ENCODE measurements at places on chromosomes 11 and 22.

DNA sequence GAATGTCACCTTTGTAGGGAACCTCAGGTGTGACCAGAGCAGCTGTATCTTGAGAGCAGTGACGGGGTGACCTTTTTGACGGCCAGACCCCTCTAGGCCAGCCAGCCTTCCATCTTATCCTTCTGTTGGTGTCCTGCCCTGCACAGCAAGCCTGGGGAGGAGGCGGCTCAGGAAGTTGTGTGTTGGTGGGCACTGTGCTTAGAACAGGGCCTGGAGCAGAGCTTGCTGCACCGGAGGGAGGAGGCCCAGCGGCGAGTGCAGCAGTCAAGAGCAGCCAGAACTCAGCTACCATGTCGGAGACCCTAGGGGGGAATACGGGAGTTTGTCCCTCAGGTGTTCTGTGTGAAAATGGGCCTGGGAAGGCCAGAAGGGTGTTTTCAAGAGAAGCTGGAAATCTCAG is 129.4 kb downstream of the OSBP2 start:
- H3K4me3 ChIP-seq, result no peak overlapping the region
- no peaks in the 10 kb centered on the region for H3K4me1 ChIP-seq
- DNase-seq, result no peak
- H3K27me3 ChIP-seq, result peaks cover 72% of the 10 kb centered on the region
- H3K36me3 ChIP-seq, result no peaks in the 10 kb centered on the region

GRCh38 chr11:81237139-81237538 is 1496.5 kb downstream of the FAM181B start:
- no peaks in the 10 kb centered on the region for H3K27me3 ChIP-seq
- H3K4me3 ChIP-seq, result no peak overlapping the region
- no peaks in the 10 kb centered on the region for H3K36me3 ChIP-seq
- H3K27ac ChIP-seq, result no peak overlapping the region

DNA sequence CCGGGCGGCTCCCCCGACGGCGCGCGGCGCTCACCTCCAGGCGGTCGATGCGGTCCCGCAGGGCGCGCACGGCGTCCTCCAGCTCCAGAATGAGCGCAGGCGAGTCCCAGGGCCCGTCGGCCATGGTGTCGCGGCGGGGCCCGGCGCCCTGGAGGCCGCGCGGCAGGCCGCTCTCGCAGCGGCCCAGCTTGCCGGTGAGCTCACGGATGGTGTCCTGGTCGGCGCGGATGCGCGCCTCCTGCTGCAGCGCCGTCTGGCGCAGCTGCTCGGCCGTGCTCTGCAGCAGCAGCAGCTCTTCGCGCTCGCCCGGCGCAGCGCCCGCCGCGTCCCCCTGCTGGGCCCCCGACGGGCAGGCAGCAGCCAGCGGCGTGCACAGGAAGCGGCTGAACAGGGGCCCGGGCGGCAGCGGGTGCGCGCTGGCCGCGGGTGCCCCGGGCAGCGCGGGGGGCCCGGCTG is 599 bp downstream of the NPTXR start:
- peak overlapping the region; percentile 81 for H3K4me3 ChIP-seq
- peaks cover 33% of the 10 kb centered on the region for H3K4me1 ChIP-seq
- H3K27ac ChIP-seq, result no peak overlapping the region
- H3K27me3 ChIP-seq, result peaks cover 10% of the 10 kb centered on the region
- peak; percentile 27 for DNase-seq

DNA sequence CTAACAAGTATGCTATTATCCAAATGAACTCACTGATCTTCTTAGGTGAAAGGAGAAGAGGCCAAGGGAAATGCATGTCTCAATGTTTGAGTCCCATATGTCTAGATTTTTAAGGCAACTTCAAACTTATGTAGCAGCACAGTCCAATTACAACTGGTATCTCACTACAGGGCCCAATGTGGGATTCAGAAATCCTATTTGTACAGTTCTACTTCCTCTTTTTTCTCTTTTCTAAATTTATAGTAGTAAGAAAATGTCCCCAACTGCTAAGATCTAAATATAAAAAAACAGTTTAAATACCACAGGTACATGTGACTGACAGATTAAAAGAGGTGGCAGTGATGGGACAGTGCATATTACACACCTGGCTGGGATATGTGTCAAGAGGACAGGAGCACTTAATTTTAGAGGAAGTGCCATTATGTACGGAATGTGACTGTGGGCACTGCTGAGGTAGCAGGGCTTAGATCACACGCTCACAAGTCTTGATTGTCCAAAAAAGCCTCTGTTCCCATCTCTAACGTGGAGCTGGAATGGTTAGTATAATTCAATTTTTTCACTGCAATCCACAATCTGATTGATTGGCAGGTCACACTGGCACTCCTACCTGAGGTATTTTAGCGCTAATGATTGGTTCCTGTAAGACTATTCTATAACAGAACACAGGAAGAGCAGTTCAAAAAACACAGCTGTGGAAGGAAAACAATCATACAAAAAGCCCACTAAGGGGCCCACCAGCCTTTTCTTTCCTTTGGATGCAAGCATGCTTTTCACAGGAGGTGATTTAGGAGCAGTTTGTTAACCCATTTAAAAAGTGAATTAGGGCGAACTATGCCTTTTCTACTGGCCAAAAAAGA is 34.6 kb downstream of the APOL5 start:
- no peak for DNase-seq
- peaks cover 11% of the 10 kb centered on the region for H3K27me3 ChIP-seq
- no peak overlapping the region for H3K27ac ChIP-seq
- H3K4me1 ChIP-seq, result no peaks in the 10 kb centered on the region

GRCh38 chr22:48838376-48838775 is 989.3 kb downstream of the BRD1 start:
- no peaks in the 10 kb centered on the region for H3K36me3 ChIP-seq
- H3K27me3 ChIP-seq, result peaks cover 23% of the 10 kb centered on the region
- no peak for DNase-seq
- no peak overlapping the region for H3K27ac ChIP-seq
- H3K4me3 ChIP-seq, result no peak overlapping the region
- no peaks in the 10 kb centered on the region for H3K4me1 ChIP-seq

- no peaks in the 10 kb centered on the region for H3K4me1 ChIP-seq
- DNase-seq, result no peak
- H3K36me3 ChIP-seq, result peaks cover 20% of the 10 kb centered on the region
- no peaks in the 10 kb centered on the region for H3K27me3 ChIP-seq
- no peak overlapping the region for H3K4me3 ChIP-seq
- H3K27ac ChIP-seq, result no peak overlapping the region
Observed at GRCh38 chr22:17866621-17867020, 92.4 kb upstream of the BID start.

DNA sequence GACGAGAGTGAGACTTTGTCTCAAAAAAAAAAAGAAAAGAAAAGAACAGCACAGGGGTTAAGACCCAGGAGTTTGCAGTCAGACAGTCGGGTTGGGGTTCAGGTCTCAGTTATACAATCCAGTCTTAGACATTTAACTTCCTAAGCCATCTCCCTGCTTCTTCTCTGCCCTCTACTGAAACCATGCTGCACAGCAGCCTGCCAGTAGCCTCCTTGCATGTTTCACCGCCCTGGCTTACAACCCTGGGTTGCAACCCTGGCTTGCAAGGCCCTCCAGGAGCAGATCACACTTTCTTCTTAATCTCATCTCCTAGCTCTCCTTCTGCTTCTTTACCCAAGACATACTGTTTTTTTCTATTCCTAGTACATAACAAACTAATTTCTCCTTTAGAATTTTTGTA is 5.9 kb upstream of the B3GAT3 start:
- no peak overlapping the region for H3K27ac ChIP-seq
- H3K4me3 ChIP-seq, result no peak overlapping the region
- H3K27me3 ChIP-seq, result no peaks in the 10 kb centered on the region
- peaks cover 5% of the 10 kb centered on the region for H3K4me1 ChIP-seq
- no peak for DNase-seq

DNA sequence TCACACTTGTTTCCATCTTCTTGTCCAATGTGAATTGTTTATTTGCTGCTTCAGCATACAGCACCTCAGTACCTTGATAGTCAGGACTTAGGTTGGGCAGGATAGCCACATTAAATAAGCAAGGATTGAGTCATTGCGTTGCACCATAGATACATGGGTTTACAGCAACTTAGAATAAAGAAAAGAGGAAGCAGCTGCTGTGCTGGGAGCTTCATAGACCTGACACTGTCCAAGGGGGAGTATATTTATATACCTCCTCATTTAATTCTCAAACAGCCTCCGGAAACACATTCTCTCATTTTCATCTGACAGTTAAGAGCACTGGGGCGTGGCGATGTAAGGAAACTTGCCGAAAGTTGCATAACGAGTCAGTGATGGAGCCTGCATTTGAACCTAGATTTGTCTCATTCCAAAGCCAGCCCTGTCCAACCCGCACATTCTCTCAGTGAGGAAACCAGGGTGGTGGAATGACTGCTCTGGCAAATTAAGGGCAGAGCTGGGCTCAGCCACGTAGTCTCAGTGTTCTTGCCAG is 42.2 kb downstream of the UBASH3B start:
- DNase-seq, result no peak
- no peaks in the 10 kb centered on the region for H3K36me3 ChIP-seq
- H3K4me3 ChIP-seq, result peak overlapping the region; percentile 59
- peak overlapping the region; percentile 54 for H3K27ac ChIP-seq

- no peak overlapping the region for H3K4me3 ChIP-seq
- H3K4me1 ChIP-seq, result peaks cover 12% of the 10 kb centered on the region
- H3K36me3 ChIP-seq, result no peaks in the 10 kb centered on the region
- peaks cover 57% of the 10 kb centered on the region for H3K27me3 ChIP-seq
- no peak overlapping the region for H3K27ac ChIP-seq
Observed at GRCh38 chr11:22336587-22336986, 1.6 kb upstream of the SLC17A6 start.

DNA sequence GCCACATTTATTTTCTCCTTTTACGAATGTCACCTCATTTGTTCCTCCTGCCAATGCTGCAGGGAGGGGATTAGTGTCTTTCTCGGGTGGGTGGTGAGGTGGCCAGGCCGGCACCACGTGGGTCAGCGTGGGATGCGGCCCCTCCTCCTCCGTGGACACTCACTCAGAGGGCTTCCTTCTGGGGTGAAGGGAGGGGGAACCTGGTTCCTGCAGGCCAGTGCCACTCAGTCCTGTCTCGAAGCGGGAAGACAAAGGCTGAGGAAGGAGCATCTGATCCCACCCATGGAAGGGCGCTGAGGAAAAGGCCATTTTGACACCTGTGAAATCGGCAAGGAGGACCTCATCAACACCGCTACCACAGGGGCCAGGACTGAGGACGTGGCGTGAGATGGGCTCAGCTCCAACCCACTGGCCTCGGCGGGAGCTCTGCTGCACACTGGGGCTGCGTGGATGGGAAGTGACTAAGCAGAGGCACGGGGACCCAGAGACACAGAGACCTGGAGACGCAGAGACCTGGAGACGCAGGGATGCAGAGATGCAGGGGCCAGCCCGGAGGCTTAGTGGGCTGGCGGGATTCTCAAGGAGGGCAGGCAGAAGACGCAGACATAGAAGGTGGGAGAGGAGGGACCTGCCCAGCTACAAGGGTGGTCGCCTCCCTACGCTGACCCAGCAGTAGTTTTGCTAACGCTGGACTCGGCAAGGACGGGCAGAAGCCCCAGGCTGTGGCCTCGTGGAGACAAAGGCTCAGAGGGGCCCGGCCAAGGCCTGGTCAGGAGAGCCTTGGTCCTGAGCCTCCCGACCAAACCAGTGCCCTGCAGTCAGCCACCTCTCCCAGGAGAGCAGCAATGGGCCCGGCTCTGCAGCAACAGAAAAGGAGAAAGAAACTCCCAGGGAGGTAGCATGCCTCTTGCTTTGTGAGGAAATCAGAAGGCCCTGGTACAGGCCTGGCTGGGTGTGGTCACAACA is 1071.2 kb downstream of the BRD1 start:
- H3K4me3 ChIP-seq, result no peak overlapping the region
- H3K27ac ChIP-seq, result no peak overlapping the region
- H3K4me1 ChIP-seq, result no peaks in the 10 kb centered on the region
- peaks cover 30% of the 10 kb centered on the region for H3K27me3 ChIP-seq

- DNase-seq, result no peak
- peaks cover 46% of the 10 kb centered on the region for H3K27me3 ChIP-seq
- peaks cover 3% of the 10 kb centered on the region for H3K36me3 ChIP-seq
- H3K4me1 ChIP-seq, result peaks cover 8% of the 10 kb centered on the region
- no peak overlapping the region for H3K4me3 ChIP-seq
- no peak overlapping the region for H3K27ac ChIP-seq
Observed at GRCh38 chr11:124884869-124885479, 12.7 kb downstream of the ROBO4 start.

- peaks cover 3% of the 10 kb centered on the region for H3K36me3 ChIP-seq
- no peak for DNase-seq
- H3K27ac ChIP-seq, result peak overlapping the region; percentile 89
- peak overlapping the region; percentile 45 for H3K4me3 ChIP-seq
Observed at GRCh38 chr11:117829369-117829725, 4.8 kb upstream of the FXYD2 start.

- peaks cover 29% of the 10 kb centered on the region for H3K36me3 ChIP-seq
- H3K4me1 ChIP-seq, result no peaks in the 10 kb centered on the region
- H3K4me3 ChIP-seq, result no peak overlapping the region
- DNase-seq, result no peak
- no peak overlapping the region for H3K27ac ChIP-seq
Observed at GRCh38 chr22:26463688-26464087, 19.9 kb downstream of the HPS4 start.

GRCh38 chr11:114257621-114258558 is 38.3 kb upstream of the NNMT start:
- no peak for DNase-seq
- H3K27me3 ChIP-seq, result no peaks in the 10 kb centered on the region
- no peaks in the 10 kb centered on the region for H3K36me3 ChIP-seq

DNA sequence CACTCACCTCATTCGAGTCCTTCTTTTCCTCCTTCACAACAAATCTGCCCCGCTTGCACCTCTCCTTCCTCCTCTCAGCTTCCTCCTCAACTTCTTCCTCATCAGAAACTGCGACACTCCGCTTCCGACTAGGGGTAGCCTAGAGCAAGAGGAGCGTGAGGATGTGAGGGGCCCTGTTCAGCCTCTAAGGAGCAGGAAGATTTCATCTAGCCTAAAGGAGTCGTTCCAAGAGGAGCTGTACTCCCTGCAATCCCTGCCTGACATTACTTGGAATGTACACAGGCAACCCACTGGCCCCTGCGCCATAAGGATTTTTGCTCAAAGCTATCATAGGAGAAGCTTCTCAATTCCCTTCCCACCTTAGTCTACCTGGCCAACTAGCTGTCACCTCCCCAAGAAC is 34.5 kb downstream of the MORC2 start:
- DNase-seq, result no peak
- H3K27ac ChIP-seq, result peak overlapping the region; percentile 49
- peaks cover 12% of the 10 kb centered on the region for H3K4me1 ChIP-seq
- peaks cover 64% of the 10 kb centered on the region for H3K36me3 ChIP-seq

- no peak overlapping the region for H3K4me3 ChIP-seq
Observed at GRCh38 chr11:122258446-122259194, 142.6 kb upstream of the BLID start.

DNA sequence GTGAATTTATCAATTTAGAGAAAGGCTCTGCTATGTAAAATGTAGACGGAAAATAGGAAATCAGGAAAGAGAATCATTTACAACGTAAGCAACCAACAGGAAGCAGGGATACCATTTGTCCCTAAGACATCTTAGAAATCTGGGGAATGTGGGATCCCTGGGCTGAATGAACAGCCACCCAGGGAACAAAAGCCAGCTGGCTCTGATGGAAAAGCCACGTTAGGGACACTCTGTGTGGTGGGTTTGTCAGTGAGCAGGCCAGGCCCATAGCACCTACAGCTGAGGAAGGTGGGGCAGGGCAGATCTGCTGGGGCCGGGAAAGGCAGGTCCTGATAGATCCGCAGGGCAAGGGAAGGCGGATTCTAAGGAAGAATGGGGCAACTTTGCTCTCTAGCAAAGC is 87.1 kb upstream of the CSNK2A3 start:
- no peak for DNase-seq
- H3K27ac ChIP-seq, result no peak overlapping the region
- no peaks in the 10 kb centered on the region for H3K36me3 ChIP-seq

- DNase-seq, result no peak
- peaks cover 46% of the 10 kb centered on the region for H3K36me3 ChIP-seq
- no peaks in the 10 kb centered on the region for H3K27me3 ChIP-seq
- peak overlapping the region; percentile 95 for H3K27ac ChIP-seq
Observed at GRCh38 chr22:36355362-36355761, 32.4 kb downstream of the MYH9 start.

Data from central memory CD8-positive, alpha-beta T cell (primary cell).